Muscle of back (tissue), 13 donors: ENCODE measurements at places on chromosomes 12 and 14. TPM values are rescaled to one million over a fixed set of nuclear protein-coding genes. Genes with fewer than 3 reads are reported as not detected.

DNA sequence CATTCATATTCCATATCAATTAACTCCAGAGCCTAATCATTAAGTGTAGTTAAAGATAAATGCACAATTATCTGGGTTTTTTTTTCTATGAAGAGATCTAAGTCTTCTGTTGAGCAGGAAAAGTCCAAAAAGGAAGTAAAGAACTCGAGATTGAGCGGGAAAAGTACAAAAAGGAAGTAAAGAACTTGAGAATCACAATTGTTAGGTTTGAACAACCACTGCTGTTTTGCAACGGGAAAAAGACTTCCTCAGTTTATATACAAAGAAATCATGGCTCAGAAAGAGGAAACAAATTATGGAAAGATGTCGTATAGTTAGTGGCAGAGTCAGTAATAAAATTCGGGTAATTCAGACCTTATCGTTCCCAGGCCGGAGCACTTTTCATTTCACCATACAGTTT lies 63.3 kb downstream of the PPP1R12A start:
- DNase-seq: no peak

GRCh38 chr12:26798640-26799039 lies 34.4 kb downstream of the ITPR2 start:
- DNase-seq: no peak

- peak; percentile 74 for DNase-seq
These were observed 43.1 kb downstream of the LLPH start for GRCh38 chr12:66087365-66087943.

DNA sequence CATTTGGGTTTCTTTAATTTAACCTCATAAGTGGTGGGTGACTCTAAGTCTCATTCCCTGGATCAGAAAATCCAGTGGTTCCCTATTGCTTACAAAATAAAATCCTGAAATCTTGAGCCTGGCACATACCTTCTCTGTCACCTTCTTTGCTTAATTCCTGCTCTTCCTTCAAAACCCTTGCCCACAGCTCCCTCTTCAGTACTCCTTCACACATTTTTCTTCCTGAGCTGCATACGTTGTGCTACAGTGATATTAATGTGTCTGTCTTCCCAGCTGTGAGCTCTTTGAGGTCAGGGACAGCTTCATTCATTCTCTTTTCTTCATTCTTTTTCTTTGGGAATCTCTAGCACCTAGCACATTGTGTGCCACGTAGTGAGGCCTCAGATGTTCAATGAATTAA lies 9.5 kb downstream of the TSPAN11 start:
- no peak for DNase-seq

GRCh38 chr12:113137861-113138783 lies 2.6 kb upstream of the RASAL1 start:
- no peak for DNase-seq

DNA sequence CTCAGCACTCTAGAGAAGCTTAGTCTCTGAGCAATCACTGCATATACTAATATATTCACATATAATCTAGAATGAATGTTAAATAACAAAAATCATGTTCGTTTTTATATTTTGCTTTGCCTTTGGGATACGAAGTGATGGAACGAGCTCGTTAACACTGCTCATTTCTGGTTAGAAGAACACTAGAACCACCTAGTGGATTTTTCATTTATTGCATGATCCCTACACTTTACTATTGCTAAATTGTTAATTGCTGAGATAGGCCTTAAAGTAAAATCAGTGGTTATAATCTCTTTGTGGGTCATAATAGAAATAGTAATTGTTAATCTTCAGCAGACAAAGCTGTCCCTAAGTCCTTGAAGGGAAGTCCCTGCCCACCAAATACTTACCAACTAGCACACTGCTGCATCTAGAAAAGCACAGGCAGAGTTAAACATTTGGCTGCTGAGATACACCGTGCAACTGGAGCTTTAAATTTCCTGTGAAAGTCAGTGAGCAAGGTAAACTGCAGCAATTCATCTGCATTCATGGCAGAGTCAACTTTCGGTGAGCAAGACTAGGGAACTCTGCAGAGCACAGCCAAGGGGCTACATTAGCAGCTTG lies 353.7 kb downstream of the APAF1 start:
- DNase-seq: peak; percentile 61

GRCh38 chr14:101554991-101555668 lies 6.2 kb upstream of the DIO3 start:
- DNase-seq: no peak

- no peak for DNase-seq
These were observed 119.0 kb downstream of the GCH1 start for GRCh38 chr14:54783660-54784015.

DNA sequence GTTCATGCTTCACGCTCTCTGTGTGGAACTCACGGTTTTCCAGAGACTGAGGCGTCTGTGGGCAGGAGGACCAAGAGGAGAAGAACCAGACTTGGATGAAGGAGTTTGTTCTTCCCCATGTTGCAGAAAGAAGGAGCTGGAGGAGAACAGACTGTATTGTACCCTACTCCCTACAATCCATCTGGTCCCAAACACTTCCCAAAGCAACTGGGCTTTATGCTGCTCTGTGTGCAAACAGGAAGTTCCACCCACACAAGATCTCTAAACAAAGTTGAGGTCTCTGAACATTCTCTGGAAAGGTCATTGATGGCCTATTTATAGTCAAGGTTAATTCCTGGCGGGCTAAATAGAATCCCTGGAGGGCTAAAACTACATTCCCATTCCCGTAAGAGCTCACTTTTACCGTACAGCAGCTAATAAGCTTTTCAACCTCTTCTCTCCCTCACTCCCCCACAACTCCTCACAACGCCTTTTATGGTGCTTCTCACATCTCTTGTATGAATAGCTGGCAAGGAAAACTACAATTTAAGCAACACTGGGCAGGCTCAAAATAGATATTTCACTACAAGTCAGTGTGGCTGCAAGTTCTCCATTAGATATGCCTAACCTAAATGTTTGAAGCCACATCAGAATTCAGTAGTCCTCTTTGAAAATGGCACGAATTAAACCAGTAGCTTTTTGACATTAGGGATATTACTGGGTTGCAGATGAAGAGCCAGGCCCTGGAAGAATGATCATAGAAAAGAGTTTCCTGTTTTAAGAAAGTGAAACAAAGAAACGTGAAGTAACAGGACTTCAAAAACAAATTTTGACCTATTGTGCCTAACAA lies at the start of gene A2M:
TSS of gene A2M (minus strand) at position 189 of the 829 bp plus-strand sequence. CDS start at position 119, 70 bp downstream.
- peak; percentile 17 for DNase-seq

GRCh38 chr14:74349757-74350156 lies 1.5 kb downstream of the VRTN start:
- DNase-seq: no peak

DNA sequence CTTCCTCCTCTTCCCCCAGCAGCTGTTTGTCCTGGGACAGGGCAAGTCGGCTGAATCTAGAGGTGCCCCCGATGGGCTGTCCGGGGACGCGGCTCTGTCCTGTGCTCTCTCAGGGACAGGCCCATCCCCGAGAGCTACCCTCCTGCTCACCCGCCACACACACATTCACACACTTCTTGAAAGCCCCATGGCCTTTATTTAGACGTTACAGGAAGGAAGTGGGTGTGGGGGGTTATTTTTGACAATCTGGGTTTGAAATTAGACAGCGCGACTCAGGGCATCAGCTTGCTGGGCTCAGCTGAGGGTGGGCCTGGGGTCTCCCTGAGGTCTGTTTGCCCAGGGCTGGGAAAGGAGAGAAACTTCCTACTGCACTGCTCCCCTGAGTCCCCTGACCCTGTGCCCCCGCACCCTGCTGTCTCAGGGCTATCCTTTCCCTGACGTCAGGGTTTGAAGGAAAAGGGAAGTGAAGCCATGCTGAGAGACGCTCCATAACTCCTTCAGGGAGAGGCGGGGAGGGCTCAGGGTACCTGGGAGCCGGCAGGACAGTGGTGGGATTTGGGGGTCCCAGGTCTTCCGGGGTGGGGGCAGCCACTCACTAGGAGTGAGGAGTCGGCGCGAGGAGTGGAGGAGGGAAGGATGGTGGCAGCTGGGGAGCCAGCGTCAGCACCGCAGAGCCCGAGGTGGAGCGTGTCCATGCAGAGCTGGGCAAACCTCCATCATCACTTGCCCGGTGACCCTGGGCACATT lies 8.1 kb downstream of the PTPN6 start:
- no peak for DNase-seq

GRCh38 chr12:46547421-46548354 lies 175.1 kb upstream of the SLC38A2 start:
- DNase-seq: no peak

RAB2B gene
- polyA plus RNA-seq: 20.7 TPM

GNB3 gene
- 40.0 TPM for polyA plus RNA-seq

C12orf60 gene
- 1.2 TPM for polyA plus RNA-seq

IQSEC3 gene
- polyA plus RNA-seq: 2.7 TPM

OLR1 gene
- polyA plus RNA-seq: 0.50 TPM

AQP6 gene
- not detected for polyA plus RNA-seq

AMHR2 gene
- not detected for polyA plus RNA-seq

RNASE4 gene
- 6.5 TPM for polyA plus RNA-seq

IAPP gene
- not detected for polyA plus RNA-seq

SPATS2 gene
- polyA plus RNA-seq: 25.2 TPM
